Glutamatergic neuron (in vitro differentiated cells): ENCODE measurements at places on chromosomes 1 and 21.

- DNase-seq = no peak
Measured at GRCh38 chr1:196078691-196079090, 529.5 kb downstream of the KCNT2 start.

DNA sequence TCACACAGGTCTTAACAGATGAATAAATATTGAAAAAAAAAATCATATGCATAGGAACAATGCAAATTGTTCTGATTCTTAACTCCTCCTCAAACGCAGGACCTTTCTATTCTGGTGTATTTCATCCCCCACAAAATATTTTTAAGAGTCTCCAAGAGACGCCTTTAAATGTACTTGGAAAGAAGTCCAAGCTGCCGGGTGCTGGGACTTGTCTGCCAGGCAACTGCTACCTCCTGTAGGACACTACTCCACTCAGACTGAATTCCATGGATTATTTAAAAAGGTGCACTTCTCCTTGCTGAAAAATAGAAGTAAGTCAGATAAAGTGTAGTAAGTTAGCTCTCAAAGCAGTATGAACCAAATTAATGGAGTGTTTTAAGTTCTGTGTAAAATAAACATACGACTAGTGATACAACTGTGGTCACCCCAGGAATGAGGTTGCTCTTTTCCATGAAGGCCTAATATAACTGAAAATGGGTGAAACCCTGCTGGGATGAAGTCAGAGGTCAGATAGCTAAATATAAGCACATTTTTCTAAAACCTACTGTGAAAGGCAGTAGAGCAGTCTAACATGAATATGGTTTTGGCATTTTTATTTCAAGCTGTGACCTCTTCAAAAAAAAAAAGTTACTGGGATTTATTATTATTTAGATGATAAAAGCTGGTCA, 189.2 kb upstream of the PBX1 start:
- no peak for DNase-seq

DNA sequence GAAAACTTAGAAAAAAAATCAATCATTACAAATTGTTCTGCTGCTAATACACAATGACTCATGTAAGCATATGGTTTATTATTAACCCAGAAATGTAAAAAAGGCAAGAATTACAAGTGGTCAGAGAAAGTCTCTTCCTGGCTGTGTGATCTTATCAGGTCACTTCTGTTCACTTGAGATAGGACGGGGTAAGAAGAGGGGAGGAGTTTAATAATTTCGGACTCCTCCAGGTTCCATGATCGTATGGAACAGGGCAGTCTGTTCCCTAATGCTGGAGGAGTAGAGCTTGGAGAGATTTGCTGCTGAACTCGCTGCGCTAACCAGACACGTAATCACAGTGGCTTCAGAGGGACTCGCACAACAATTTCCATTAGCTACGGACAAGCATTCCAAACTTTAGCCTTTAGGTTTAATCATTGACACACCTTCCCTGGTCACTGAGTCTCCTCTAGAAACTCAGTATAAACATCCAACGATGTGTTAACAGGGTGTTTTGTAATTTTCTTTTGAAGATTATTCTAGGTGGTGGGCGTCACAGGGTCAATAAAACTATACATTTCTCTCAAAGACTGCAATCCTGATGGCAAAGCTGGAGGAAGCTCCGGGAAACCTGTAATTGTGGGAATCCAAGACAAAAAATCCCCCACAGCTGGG, 1.3 kb downstream of the CRYZ start:
- DNase-seq = no peak

DNA sequence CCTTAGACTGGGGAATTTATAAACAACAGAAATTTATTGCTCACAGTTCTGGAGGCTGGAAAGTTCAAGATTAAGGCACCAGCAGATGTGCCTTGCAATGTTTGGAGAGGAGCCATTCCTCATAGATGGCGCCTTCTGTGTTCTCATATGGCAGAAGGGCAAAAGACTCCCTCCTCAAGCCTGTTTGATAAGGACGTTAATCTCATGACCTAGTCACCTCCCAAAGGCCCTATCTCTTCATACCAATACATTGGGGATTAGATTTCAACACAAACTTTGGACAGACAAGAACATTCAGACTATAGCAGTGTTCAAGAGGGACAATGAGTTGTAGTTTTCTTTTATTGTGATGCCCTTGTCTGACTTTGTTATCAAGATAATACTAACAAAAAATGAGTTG, 34.3 kb downstream of the PSMG1 start:
- no peak for DNase-seq

DNA sequence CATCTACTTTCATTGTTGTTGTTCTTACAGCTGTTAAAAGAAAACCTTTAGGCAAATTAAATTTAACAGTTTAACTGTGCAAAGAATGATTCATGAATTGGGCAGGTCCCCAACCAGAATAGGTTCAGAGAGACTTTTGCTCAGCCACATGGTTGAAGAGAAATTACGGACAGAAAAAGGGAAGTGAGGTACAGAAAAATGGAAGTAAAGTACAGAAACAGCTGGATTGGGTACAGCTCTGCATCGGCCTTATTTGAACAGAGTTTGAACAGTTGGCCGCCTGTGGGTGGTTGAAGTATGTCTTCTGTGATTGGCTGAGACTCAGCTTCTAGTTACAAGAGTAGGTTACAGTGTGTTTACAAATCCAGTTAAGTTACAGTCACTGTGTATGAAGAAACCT, 210.1 kb downstream of the FGGY start:
- no peak for DNase-seq

DNA sequence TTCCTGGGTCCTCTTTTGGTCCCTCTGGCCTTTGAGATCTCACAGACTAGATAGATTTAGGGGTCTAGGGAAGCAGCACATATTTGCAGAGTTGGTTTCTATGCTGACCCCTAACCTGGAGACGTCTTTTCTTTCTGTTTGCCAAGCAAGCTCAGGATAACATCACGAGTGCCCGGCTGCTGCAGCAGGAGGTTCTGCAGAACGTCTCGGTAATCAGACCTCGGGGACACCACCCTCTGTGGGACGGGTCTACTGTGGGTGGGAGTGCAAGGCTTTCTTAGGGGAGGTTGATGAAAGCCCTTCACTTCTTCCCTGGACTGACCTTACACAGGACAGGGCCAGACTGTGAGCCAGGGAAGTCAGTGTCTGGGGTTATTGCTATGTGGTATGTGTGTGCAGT, 2.9 kb downstream of the IL24 start:
- no peak for DNase-seq

DNA sequence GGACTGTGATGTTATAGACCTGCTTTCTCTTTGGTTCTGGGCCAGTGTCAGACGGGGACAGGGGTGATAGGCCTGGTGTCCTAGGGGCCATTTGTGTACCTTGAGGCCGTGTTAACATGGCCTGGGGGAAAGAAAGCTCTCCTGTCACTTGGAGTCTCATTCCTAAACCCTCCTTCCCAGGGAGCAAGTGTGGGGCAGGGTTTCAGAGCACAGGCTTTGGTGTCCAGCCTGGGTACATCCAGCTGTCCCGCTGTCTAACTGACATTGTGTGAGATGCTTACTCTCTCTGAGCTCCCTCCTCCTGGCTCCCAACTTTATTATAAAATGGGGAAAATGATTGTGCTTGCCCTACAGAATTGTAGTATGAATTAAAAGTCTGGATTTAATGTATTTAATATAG, 32.6 kb upstream of the EPHA8 start:
- DNase-seq = no peak

GRCh38 chr1:10736634-10737586, 59.5 kb downstream of the CASZ1 start:
- DNase-seq = no peak

DNA sequence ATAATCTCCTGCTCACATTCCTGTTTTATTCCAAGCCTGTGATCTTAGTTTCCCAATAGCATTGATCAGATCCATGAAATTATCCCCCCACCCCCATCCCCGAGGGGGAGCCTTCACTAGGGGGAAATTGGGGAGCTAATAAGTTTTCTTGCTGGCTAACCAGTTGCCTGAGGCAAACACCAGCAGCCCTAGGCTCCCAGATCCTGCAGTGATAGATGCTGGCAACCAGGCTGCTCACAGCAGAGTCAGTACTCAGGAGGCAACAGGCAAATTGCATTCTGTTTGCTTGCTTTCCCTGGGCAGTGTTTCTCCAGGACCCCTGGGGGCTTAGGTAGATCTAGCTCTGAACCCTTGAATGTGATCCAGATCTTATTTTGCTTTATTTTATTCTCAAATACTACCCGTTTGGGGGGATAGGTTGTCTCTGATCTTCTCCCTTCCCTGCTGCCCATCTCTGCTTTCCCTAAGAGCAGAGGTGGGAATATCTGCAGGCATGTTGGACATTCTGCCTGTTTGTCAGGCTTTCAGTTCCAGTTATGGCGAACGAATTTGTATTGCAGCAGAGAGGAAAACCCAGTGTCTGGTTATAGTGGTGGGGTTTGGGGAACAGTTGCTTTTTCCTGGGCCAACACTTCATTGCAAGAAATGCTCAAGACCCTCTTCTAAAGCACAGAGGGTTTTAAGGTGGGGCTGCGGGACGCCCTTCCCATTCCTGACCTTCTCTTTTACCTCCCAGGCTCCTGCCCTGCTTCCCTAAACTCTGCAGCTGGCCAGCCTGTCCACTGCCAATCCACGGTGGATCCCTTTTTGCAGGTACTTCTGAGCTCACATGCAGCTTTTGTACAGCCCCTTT, 289.8 kb upstream of the PLXNA2 start:
- peak; percentile 25 for DNase-seq

DNA sequence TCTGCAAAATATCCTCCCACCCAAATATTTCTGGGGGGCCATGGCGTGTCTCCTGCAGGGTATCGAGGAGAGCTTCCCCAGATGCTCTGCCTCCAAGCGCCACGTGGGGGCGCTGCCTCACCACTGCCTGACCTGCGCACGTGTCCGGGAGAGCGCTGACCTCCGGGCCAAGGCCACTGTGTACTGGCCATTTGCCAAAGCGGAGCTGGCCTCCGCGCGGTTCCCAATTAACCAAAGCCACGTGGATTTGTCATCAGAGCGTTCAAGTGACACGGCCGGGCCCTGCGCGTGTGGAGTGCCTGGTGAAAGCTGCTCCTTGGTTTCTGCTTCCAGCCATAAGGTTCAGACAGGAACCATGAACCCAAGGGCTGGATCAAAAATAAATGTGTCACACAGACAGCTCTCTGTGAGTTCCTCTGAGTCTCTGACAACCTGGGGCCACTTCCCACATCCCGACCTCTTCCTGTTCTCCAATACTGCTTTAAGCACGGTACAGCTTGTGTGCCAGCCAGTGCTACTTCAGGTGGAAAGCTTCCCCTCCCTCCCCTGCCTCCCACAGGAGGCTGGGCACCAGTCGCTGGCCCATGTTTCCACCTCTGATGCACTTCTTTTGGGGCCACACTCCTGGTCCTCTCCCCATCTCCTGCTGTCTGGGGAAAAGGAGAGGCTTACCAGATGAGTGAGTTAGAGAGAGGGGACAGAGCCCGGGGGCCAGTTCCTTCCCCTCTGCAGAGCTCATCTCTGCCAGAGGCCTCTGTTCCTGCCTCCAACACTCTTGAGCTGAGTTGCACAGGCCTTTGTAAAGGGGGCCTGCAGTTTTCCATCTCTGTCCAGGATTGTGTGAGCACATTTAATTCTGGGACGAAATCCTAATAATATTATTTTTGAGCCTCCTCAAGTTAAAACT, 26.1 kb downstream of the ZP4 start:
- peak; percentile 88 for DNase-seq

GRCh38 chr1:4745560-4745959, 91.2 kb downstream of the AJAP1 start:
- DNase-seq = no peak

- no peak for DNase-seq
Measured at GRCh38 chr1:162697140-162697895, 65.1 kb downstream of the DDR2 start.
